SK-N-MC (cell line): ENCODE measurements at places on chromosomes 6 and 20.

DNA sequence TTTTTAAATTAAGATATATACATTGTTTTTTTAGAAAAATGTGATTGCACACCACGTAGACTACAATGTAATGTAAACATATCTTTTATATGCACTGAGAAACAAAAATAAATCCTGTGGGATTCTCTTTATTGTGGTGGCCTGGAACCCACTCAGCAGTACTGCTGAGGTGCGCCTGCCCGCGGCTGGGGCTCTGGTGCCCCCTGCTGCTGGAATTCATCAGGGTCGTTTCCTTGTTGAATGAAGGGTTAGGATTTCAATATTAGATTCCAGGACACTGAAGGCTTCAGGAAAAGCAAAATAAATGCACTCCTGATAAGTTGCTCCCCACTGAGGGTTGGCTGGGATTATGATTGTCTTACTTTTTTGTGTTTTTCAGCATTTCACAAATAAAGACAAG, 175.8 kb upstream of the GGTLC1 start:
- DNase-seq = no peak

GRCh38 chr20:16263582-16263981, 309.7 kb downstream of the KIF16B start:
- DNase-seq = peak; percentile 10

- no peak for DNase-seq
These were observed 448.0 kb downstream of the TENT5A start for GRCh38 chr6:81304466-81304865.

DNA sequence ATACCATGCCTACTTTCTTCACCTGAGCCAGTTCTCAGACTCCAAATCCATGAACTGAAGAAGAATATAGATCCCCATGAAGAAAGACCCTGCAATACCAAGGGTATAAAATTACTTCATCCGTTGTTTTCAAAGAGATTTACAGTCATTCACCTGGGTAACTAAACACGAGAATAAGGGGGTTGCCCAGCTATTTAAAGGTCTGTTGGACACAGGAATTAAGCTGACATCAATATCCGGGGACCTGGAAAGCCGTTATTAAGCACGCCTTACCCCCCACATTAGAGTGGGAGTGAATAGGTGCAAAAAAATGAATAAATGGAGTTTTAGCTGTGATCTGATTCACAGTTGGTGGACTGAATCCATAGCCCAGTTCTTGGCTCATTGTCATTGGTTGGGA, 28.9 kb downstream of the CLVS2 start:
- no peak for DNase-seq

- DNase-seq = no peak
These were observed 57.2 kb downstream of the CEP43 start for GRCh38 chr6:167056370-167056769.
